ENCODE measurements at places on chromosomes 1 and 21. TPM values are rescaled to one million over a fixed set of nuclear protein-coding genes. Genes with fewer than 3 reads are reported as not detected.

The PCSK9 gene
- total RNA-seq: 0.26 TPM

The TNFRSF14 gene
- 303 TPM for total RNA-seq

The KCNK2 gene
- 2.0 TPM for total RNA-seq

The BARHL2 gene
- 0.11 TPM for total RNA-seq

The E2F2 gene
- total RNA-seq: 4.1 TPM

The OR2L13 gene
- not detected for total RNA-seq

The ACKR1 gene
- total RNA-seq: not detected

The FAM151A gene
- total RNA-seq: not detected
